ENCODE measurements at places on chromosomes 5 and 9. TPM values are rescaled to one million over a fixed set of nuclear protein-coding genes. Genes with fewer than 3 reads are reported as not detected.

- peaks cover 1% of the 10 kb centered on the region for H3K4me1 ChIP-seq
- H3K36me3 ChIP-seq, result no peaks in the 10 kb centered on the region
- no peak for DNase-seq
- H3K4me3 ChIP-seq, result no peak overlapping the region
- no peak overlapping the region for H3K27ac ChIP-seq
- H3K27me3 ChIP-seq, result peaks cover 7% of the 10 kb centered on the region
These were observed 99.1 kb upstream of the PRRC1 start for GRCh38 chr5:127418367-127418766.

DNA sequence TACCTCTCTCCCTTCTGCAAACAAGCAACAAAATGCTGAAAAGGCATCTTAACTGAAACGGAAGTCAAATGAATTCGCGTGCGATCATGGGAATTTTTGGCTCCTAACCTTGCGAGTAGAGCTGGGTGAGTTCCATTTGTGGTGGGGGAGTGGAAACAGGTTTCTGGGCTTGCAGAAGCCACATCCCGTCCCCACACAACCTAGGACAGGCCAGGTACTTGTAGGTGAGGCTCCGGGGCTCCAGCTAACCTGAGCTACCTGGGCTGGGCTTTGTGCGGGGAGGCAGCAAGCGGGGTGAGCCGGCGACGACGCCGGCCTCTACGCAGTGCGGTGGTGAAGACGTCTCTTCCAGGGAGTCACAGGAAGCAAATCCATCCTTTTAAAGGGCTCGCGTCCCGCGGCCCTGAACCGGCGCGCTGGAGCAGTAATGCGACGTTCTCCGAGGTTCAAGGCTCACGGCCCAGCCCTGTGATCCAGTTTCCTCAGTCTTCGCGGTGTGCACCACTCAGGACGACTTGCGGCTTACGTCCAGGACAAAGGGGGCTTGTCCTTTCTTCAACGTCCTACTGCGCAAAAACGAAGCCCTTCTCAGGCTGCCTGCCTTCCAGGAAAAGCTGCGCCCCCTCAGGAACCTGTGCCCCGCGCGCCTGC is 567 bp upstream of the SPIN1 start:
- no peaks in the 10 kb centered on the region for H3K27me3 ChIP-seq
- H3K36me3 ChIP-seq, result peaks cover 12% of the 10 kb centered on the region
- H3K27ac ChIP-seq, result peak overlapping the region; percentile 81
- peaks cover 33% of the 10 kb centered on the region for H3K4me1 ChIP-seq
- peak overlapping the region; percentile 82 for H3K4me3 ChIP-seq

- H3K4me3 ChIP-seq, result no peak overlapping the region
- H3K27me3 ChIP-seq, result peaks cover 24% of the 10 kb centered on the region
- H3K27ac ChIP-seq, result no peak overlapping the region
- no peak for DNase-seq
- no peaks in the 10 kb centered on the region for H3K36me3 ChIP-seq
These were observed 97.1 kb upstream of the PRSS3 start for GRCh38 chr9:33698267-33698666.

DNA sequence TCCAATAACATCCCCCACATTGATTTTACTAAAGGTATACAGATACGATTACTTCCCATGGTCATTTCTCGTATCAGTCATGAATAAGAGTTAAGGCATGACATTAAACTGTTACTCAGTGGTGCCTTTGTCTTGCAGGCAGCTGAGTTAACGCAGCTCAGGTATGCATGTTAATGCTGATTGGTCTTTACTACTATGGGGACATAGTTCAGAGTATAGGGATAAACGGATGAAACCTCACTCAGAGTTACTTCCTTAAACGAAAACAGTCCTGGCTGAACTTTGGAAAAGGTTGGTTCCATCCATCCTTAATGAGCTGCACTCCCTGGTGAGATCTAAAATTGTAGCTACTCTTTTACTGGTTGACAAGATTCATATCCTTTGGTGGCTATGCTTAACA is 87.0 kb downstream of the ACTL7B start:
- no peak overlapping the region for H3K4me3 ChIP-seq
- DNase-seq, result no peak
- no peaks in the 10 kb centered on the region for H3K36me3 ChIP-seq
- H3K27ac ChIP-seq, result no peak overlapping the region

ZNF883 gene
- total RNA-seq, result 1.9 TPM

GRCh38 chr9:87112656-87113055 is 165.3 kb upstream of the GAS1 start:
- H3K4me1 ChIP-seq, result no peaks in the 10 kb centered on the region
- H3K27ac ChIP-seq, result no peak overlapping the region
- DNase-seq, result no peak
- no peaks in the 10 kb centered on the region for H3K36me3 ChIP-seq
- peaks cover 5% of the 10 kb centered on the region for H3K27me3 ChIP-seq
- no peak overlapping the region for H3K4me3 ChIP-seq

All from activated naive CD8-positive, alpha-beta T cell treated with anti-CD3 and anti-CD28 coated beads for 36 hours (primary cell).